ENCODE measurements at places on chromosomes 3 and 15.

DNA sequence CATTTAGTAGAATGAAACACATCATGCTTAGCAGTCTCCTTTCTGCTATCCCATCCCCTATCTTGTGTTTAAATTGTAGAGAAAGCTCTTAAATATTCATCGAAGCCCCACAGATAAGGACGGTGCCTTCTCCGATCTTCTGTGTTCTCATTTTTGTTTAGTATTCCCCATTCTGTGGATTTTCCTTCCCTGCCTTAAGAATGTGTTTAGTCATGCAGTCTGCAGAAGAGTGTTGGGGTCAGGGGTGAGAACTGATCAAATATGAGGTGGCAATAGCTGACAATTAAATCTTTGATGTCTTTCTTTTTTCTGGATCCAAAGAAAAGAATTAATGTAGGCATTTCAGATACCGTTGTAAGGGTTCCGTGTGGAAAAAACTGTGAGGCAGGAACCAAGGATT, 9.3 kb upstream of the ANKUB1 start:
- no peak for DNase-seq

DNA sequence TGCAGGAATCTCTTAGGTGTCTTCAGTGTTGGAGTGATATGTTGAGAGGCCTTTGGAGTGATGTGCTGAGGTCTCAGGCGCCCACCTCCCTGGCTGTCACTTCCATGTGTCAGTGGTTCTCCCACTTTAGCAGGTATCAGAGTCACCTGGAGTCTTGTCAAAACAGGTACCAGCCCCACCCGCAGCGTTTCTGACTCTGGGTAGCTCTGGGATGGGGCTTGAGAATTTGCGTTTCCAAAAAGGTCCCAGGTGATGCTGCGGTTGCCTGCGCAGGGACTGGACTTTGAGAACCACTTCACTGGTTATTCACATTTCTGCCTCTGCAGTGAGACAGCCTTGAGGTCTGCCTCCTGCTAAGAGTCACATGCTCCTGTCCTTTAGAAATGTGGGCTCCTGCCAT, 15.5 kb downstream of the UMPS start:
- DNase-seq: no peak

DNA sequence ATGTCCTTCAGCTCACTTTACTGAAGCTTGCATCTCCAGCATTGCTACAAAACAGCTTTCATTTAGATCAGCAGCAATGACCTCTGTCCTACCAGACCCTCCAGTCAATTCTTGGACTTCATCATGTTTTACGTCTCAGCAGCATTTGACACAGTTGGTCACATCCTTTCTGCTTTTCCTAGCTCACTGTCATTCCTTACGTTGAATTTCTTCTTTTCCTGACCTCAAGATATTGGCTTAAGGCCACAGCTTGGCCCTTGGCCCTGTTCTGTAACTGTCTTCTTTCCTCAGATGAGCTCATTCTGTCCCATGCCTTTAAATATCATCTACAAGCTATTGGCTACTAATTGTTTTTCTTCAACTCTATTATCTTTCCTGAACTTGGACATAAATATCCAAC, 576.2 kb upstream of the KCNMB2 start:
- no peak for DNase-seq

- DNase-seq: peak; percentile 47
These were observed 48.7 kb upstream of the RYK start for GRCh38 chr3:134299185-134299887.

DNA sequence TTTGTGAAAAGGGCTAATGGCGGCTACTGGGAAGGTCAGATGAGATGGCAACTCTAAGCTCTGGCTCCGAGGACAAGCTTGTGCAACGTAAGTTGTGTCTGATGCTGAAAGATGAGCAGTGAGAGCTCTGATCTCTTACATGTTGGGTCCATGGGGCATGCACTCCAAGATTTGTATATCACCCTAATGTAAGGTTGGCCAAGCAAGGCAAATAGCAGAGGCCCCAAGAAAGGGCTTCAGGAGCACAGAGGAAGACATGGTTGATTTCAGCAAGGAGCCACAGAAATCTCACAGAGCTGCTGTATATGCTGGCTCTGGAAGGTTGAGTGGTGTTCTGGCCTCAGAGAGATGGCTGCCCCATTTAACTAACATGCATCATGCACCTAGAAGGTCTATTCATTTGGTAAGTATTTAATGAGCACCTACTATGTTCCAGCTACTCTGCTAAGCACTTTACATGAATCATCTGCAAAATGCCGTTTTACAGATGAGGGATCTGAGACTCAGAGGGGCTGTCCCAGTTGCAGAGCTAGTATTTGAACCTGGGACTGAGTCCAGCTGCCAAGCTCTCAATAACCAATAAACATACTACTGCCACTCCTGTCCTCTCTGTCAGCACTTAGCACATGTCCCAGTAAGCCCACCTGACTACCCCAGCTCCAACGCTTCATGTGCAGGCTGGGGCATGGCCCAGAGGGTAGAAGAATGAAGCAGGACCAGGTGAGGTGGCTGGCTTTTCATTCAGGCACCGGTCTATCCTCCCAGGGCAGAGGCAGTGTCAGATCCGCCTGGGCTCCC, 27.8 kb upstream of the ATP2B2 start:
- DNase-seq: no peak

GRCh38 chr3:8837162-8837561, 67.7 kb upstream of the OXTR start:
- DNase-seq: no peak

DNA sequence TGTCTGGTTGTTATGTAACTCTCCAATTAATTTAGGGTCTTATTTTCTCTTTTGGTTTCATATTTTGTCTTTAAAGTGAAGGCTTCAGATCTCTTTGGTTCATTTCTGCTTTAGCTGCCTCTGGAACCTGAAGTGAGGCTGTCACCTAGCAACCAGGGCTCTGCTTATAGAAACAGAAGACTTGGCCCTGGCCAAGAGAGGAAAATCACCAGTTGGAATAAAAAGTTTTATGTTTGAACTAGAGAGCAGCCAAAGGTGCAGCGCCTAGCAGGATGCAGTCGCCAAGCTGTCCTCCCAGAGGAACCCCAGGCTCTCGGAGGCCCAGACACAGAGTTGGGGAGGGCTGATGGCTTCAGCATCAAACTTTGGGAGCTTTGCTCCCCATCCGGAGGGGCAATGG, 41.1 kb downstream of the LYZL4 start:
- no peak for DNase-seq

GRCh38 chr3:101256511-101256910, 63.9 kb downstream of the IMPG2 start:
- no peak for DNase-seq

- DNase-seq: no peak
These were observed 26.8 kb upstream of the CSTA start for GRCh38 chr3:122298239-122298638.

- no peak for DNase-seq
These were observed 41.0 kb downstream of the ITGB5 start for GRCh38 chr3:124846189-124846588.

DNA sequence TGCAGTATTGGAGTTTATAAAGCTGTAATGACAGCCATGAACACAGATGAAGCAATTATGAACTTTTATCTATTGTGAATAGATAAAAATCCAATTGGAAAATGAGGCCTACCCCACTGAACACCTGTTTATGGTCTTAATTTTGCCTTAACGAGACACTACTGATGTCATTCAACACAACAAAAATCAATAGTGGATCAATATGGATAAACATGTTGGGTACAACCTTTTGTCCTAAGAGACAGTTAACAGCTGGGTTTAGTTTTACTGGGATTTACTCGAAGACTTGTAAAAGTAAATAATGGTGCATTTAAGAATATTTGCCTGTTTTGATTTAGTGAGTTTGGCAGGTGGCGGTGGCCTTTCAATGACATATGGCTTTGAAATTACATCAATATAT, 217.8 kb downstream of the NR1D2 start:
- no peak for DNase-seq

GRCh38 chr15:89893027-89893426, 767 bp downstream of the AP3S2 start:
- DNase-seq: no peak

DNA sequence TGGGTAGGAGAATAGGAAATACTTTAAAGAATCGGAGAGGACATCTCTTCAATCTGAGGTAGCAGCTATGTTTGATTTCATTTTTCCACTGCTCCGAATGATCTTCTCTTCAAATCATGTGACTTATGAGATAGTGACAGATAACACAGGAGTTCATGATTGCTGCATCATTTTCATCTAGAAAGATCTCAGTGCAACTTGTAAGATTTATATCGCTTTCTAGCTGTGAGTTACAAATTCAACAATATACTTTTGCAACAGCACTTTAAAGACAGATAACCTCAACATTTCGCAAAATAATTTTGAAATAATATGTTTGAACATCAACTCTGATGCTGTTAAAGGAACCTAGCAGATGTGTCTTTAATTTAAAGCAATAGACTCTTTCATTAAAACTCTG, 99.9 kb upstream of the CCDC80 start:
- DNase-seq: no peak

DNA sequence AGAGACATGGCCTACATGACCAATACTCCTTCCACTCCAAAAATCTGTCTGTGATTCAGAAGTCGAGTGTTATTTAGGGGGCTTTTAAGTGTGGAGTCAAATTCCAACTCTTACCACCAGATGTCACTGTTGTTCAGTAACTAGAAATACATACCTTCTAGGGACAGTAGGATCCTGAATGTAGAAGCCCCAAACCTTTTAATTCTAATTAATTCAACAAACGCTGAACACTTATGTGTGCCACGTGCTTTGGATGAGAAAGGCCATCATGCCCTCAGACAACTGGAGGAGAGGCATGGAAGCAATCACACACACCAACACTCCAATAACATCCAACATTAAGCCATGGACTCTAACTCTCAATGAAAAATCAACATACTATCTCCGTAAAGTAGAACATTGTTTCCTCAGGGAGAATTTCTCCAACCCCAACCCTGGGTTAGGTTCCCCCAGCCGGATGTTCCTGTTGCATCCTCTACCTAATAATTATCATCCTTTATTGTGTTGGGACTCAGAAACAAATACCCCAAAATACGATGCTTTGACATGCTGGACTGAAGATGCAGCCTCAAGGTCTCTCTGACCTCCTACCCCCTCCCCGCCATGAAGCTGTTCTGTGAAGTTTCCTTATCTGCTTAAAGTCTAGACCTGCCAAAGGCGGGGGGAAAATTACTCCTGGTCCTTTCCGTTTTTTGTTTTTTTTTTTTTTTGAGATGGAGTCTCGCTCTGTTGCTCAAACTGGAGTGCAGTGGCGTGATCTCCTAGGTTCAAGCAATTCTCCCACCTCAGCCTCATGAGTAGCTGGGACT, 8.0 kb upstream of the CCDC13 start:
- DNase-seq: peak; percentile 80

- no peak for DNase-seq
These were observed 662.0 kb downstream of the SQOR start for GRCh38 chr15:46296797-46297196.

- no peak for DNase-seq
These were observed 651.4 kb upstream of the NECTIN3 start for GRCh38 chr3:110420158-110420641.

GRCh38 chr15:52234596-52235541, 43.7 kb upstream of the GNB5 start:
- DNase-seq: no peak

GRCh38 chr3:180116658-180117057, 79.9 kb upstream of the PEX5L start:
- no peak for DNase-seq

GRCh38 chr3:182671942-182672341, 121.4 kb upstream of the ATP11B start:
- no peak for DNase-seq
